Retina (tissue), 1 donor: ENCODE measurements at places on chromosomes 7 and 10.

GRCh38 chr7:44321796-44322195 lies 3.6 kb downstream of the CAMK2B start:
- DNase-seq: no peak

GRCh38 chr10:22539579-22540298 lies 174.6 kb downstream of the PIP4K2A start:
- DNase-seq: peak; percentile 44

GRCh38 chr7:2567679-2568278 lies 9.0 kb downstream of the IQCE start:
- DNase-seq: peak; percentile 56

GRCh38 chr7:84548366-84549365 lies 354.1 kb upstream of the SEMA3A start:
- peak; percentile 32 for DNase-seq

DNA sequence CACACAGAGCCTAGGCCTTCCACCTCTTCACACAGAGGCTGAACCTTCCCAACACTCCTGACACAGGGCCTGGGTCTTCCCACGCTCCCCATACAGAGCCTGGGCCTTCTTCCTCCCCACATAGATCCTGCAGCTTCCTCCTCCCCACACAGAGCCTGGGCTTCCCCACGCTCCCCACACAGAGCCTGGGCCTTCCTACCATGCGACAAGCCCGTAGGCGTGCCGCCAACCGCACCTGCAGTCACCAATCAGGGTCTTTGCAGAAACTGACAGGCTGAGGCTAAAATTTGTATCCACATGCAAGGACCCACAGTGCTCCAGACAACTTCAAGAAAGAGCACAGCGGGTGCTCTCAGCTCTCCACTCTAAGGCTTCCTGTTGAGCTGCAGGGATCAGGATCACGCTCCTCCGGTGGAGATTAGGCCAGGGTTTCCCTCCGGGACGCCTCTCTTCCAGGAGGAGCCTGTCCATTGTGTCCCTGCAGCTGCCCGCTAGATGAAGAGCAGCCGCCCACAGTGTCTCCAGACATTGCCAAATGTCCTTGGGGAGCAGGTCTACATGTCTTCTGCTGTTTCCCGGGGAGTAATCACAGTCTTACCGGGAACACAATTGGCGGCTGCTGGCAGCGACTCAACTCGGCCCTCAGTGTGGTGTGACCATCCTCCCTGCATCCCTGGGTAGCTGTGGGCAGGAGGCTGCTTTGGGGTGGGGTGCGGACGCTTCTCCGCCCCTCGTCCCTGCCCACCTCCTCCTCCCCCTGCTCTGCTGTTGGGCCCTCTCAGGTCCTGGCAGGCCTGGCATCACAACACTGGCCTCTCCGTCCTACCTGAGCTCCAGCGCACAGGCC lies 9.7 kb downstream of the CFAP46 start:
- no peak for DNase-seq

DNA sequence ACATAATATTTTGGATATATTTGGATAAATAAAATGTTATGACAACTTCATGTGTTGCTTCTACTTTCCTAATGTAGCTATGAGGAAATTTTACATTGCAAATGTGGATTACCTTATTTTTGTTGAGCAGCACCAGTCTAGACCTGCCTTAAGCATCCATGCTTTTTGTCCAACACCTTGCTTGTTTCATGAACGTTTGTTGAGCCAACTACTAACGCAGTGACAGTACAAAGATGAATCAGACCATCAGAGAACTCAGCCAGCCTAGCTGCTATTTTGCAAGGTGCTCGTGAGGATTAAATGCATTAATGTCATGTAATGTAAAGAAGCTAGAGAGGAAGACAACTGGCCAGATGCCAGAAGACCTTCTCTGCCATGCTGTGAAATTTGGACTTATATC lies 1.1 kb upstream of the ZC3HAV1L start:
- no peak for DNase-seq

- DNase-seq: peak; percentile 54
Measured at GRCh38 chr10:43461950-43462349, 25.0 kb downstream of the ZNF487 start.

DNA sequence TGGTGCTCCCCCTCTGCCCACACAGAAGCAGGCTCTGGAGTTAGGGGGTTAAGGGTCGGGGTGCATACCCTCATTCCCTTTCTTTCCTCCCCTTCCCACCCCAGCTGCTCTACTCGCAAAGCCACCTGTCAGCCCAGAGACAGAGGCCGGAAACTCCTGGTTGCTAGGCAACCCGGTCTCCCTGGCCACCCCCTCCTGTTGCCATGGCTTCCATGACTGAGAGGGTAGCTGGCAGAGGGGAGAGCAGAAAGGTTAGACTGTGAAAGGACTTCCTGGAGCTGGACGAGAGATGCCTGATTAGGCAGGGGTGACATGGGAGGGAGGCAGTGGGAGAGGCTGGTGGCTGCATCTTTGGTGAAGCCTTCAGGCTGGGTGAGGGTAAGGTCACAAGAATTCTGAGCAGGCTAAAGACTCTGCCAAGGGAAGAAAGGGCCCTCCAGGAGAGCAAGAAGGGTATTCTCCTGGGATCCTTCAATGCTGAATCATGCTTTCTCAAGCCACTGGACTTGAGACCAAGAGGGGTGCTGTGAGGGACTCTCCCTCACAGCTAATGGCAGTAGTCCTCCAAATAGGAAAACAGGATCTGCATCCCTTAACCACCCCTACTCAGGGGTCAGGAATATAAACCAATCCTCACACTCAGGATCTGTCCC lies 5.4 kb downstream of the PSD start:
- peak; percentile 80 for DNase-seq

GRCh38 chr10:99761365-99761764 lies 21.1 kb upstream of the ABCC2 start:
- no peak for DNase-seq

GRCh38 chr10:12633776-12634620 lies 284.7 kb downstream of the CAMK1D start:
- DNase-seq: no peak
